ENCODE measurements at places on chromosomes 3 and 15. TPM values are rescaled to one million over a fixed set of nuclear protein-coding genes. Genes with fewer than 3 reads are reported as not detected.

The SEMA6D gene
- total RNA-seq: 17.7 TPM

The PEX5L gene
- total RNA-seq: not detected

The NOX5 gene
- 0.73 TPM for total RNA-seq

The GPR171 gene
- 1.7 TPM for total RNA-seq

The EPHB3 gene
- total RNA-seq: 1.4 TPM

The SOX14 gene
- total RNA-seq: not detected

The ERICH6 gene
- 0.27 TPM for total RNA-seq

The PP2D1 gene
- total RNA-seq: not detected

The ATP8B4 gene
- total RNA-seq: 7.4 TPM

The PRR20G gene
- not detected for total RNA-seq

The TRIM42 gene
- not detected for total RNA-seq

The STRIT1 gene
- not detected for total RNA-seq

The CCDC33 gene
- total RNA-seq: not detected

The RABL3 gene
- total RNA-seq: 25.1 TPM

The SLC12A8 gene
- total RNA-seq: 136 TPM

The DZIP1L gene
- 15.0 TPM for total RNA-seq

The SLC27A2 gene
- total RNA-seq: 1.1 TPM

The GOLGA8O gene
- total RNA-seq: 5.9 TPM

The ZNF662 gene
- total RNA-seq: 8.8 TPM

The ZNF592 gene
- 22.7 TPM for total RNA-seq

The FBN1 gene
- 124 TPM for total RNA-seq

The IQCF5 gene
- total RNA-seq: not detected

The RAB6B gene
- total RNA-seq: 5.9 TPM

The PTH1R gene
- total RNA-seq: 3.7 TPM

The MRAS gene
- total RNA-seq: 82.8 TPM

The HTR3E gene
- total RNA-seq: not detected

The CKMT1A gene
- 6.1 TPM for total RNA-seq

The SNX22 gene
- 102 TPM for total RNA-seq

The OXTR gene
- 0.49 TPM for total RNA-seq

The ZMYND10 gene
- total RNA-seq: 3.6 TPM

The VILL gene
- 7.3 TPM for total RNA-seq

The NXPE3 gene
- total RNA-seq: 10.6 TPM

The SLC30A4 gene
- 15.9 TPM for total RNA-seq

The EPHB1 gene
- 5.5 TPM for total RNA-seq

The LRRK1 gene
- total RNA-seq: 8.2 TPM

The ZIC1 gene
- total RNA-seq: not detected

The ARPIN gene
- 26.5 TPM for total RNA-seq

The HCN4 gene
- under 0.01 TPM for total RNA-seq

The FAM43A gene
- 18.6 TPM for total RNA-seq

The XPC gene
- 69.3 TPM for total RNA-seq

The NR2E3 gene
- total RNA-seq: not detected

The ACAN gene
- total RNA-seq: 0.13 TPM

The NRROS gene
- total RNA-seq: 3.9 TPM

The DAZL gene
- not detected for total RNA-seq

The CLRN1 gene
- not detected for total RNA-seq

The KCNMB2 gene
- 0.92 TPM for total RNA-seq

The FILIP1L gene
- total RNA-seq: 4.4 TPM

The CADPS gene
- total RNA-seq: 9.5 TPM

The CHDH gene
- total RNA-seq: 7.5 TPM

The ELL3 gene
- total RNA-seq: 5.7 TPM

The NGLY1 gene
- 47.3 TPM for total RNA-seq

The OIP5 gene
- total RNA-seq: 1.6 TPM

The PPP1R14D gene
- not detected for total RNA-seq

The GOLGA6D gene
- not detected for total RNA-seq
